ENCODE measurements at places on chromosomes 5 and 9.

- no peak for DNase-seq
Observed at GRCh38 chr5:71456362-71456743, 902 bp downstream of the BDP1 start.

DNA sequence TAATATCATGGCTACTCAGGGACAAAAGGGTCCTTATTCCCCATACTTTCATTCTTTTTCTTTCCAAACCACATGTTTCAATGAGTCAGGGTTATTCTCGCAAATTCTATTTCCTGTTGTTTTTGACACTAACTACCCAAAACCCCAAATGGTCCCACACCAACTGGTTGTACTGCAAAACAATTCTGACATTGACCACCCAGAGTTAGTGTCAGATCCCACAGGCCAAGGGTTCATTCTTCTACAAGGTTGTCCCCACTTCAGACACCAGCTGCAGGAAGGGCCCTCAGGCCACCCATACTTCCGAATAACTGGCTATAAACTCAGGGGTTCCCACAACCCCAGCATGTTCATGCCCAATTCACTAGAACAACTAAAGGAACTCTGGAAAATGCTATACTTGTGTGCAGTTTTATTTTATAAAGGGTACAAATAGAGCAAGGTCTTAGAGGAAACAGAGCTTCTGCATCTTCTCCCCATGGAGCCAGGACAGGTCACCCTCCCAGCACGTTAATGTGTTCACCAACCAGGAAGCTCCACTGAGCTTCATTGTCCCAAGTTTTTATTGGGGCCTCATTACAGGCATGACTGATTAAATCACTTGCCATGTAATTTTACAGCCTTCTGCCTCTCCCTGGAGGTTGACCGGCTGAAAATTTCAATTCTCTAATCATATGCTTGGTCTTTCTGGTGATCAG lies 334.8 kb downstream of the DRD1 start:
- DNase-seq = no peak

GRCh38 chr5:59095480-59095879 lies 512.6 kb downstream of the RAB3C start:
- no peak for DNase-seq

DNA sequence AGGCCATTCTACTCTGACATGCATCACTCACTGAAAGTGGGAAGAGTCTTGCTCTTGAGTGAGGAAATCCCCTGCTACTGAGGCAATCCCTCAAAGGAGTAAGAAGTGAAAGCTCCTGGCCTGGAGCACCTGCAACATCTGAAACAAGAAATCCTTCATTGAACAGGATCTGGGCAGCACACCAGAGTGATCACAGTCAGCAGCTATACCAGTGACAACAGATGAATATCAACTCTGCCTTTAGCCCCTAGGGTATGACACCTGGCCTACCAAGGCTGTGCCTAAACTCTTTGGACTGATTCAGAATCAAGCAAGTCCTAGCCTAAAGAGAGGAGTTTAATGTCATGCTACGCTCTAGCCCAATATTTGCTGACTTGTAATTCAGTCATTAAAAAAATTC lies 156.2 kb upstream of the CCDC152 start:
- DNase-seq = no peak

DNA sequence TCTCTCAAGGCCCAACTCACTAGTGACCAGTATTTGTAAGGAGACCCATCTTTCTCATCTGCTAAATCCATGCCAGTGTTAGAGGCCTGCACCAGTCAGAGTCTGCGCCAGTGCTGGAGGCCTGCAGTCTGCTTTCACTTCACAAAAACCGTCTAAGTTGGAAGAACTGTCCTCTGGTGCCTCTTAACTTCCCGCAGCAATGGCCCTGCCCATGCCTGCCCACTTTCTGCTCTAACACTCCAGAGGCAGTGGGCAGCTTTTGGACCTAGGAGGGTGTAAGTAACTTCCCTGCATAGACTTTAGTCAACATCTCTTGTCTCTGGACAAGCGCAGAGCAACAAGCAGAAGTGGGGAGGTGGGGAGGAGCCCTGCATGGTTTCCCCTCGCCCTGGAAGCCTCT lies 152.9 kb downstream of the AUH start:
- no peak for DNase-seq

DNA sequence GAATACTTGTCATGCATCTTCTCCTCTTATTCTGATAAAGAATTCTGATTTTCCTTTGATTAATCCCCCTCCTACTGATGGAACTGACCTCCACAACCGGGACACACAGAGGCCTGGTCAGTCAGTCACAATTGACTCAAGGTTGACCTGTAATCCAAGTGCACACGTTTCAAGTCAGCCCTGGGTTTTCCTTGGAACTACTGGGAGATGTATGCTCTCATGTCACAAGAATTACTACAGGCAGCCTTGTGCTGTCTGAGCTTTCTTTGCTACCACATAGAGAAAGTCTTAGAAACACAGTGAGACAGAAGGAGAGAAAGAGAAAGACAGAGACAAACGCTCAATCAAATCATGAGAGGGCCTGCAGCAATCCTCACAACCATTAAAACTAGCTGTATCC lies 345.8 kb downstream of the PDE4D start:
- DNase-seq = no peak

- no peak for DNase-seq
Observed at GRCh38 chr9:11323457-11323856, 710.7 kb upstream of the PTPRD start.

DNA sequence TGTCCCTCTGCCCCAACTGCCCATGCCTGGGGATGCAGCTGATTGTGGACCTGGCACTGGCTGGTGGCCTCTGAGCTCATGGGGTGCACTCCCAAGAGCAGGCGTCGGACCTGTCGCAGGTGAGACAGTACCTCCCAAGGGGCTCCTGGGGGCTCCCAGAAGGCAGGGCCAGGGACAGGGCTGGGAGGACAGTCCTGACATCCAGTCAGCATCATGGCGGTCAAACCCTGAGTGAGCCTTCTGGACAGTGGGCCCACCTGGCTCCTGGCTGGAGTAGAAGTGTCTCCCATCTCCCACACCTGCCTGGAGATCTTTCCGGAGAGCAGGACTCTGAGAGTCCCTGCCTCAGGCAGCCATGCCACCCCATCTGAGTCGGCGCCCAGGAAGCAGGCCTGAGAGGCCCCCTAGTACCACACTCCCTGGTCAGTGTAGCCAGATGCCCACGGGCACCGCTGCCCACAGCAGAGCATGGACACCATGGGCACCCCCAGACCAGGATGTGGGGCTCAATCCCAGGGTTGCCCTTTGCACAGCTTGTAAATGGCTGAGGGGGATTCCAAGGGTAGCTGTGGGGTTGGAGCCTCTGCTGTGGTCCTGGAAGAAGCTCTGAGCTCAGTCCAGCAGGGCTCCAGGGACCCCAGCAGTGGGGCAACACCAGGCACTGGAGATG lies 6.6 kb downstream of the LCN9 start:
- DNase-seq = no peak

- DNase-seq = no peak
Observed at GRCh38 chr5:10628601-10629000, 64.7 kb downstream of the ANKRD33B start.

GRCh38 chr9:109843641-109844040 lies 63.6 kb downstream of the PALM2AKAP2 start:
- no peak for DNase-seq

GRCh38 chr9:115226152-115226551 lies 108.2 kb upstream of the TNC start:
- DNase-seq = no peak
